Astrocyte (in vitro differentiated cells and primary cell): ENCODE measurements at places on chromosomes 7 and 10. TPM values are rescaled to one million over a fixed set of nuclear protein-coding genes. Genes with fewer than 3 reads are reported as not detected.

- no peaks in the 10 kb centered on the region for H3K27me3 ChIP-seq
- no peaks in the 10 kb centered on the region for H3K36me3 ChIP-seq
Measured at GRCh38 chr7:156765901-156766656, 125.5 kb downstream of the RNF32 start.

GRCh38 chr7:29844559-29844958 is 38.3 kb downstream of the WIPF3 start:
- no peaks in the 10 kb centered on the region for H3K36me3 ChIP-seq
- H3K27ac ChIP-seq, result no peak overlapping the region
- H3K27me3 ChIP-seq, result peaks cover 25% of the 10 kb centered on the region
- no peaks in the 10 kb centered on the region for H3K4me1 ChIP-seq
- no peak overlapping the region for H3K4me3 ChIP-seq

The CASD1 gene
- 9.9 and 13.0 TPM in 2 replicates for total RNA-seq

The ADK gene
- total RNA-seq, result 58.3 and 62.0 TPM in 2 replicates
